Memory B cell (primary cell): ENCODE measurements at places on chromosomes 11 and 22.

DNA sequence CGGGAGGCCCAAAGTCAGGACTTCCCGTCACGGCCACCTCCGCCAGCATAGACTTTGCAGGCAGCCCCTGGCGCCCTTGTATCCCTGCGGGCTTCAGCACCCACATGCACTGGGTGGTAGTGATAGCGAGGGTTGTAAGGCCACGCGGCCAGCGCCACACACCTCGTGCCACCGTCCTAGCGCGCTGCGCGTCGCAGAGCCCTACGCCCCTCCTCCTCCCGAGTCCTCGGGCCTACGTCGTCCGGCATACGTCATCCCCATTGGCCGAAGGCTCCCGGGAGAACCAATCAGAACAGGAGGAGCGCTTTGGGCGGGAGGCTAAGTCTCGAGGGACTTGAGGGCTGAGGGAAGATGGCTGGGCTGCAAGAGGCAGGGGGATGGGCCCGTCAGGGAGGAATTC lies 1.3 kb upstream of the BTBD18 start:
- no peak for DNase-seq

DNA sequence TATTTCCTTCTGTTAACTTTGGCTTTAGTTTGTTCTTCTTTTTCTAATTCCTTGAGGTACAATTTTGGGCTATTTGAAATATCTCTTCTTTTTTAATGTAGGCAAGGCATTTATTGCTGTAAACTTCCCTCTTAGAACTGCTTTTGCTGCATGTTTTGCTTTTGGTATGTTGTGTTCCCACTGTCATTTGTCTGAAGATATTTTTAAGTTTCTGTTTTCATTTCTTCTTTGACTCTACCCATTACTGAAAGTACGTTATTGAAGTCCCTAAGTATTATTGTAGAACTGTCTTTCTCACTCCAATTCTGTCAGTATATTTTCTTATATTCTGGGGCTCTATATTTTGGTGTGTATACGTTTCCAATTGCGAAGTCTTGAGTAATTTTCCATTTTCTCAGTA lies 77.9 kb downstream of the KCNQ1OT1 start:
- no peak for DNase-seq

- no peak for DNase-seq
Observed at GRCh38 chr11:58330861-58331260, 28.0 kb downstream of the OR5B17 start.

- DNase-seq, result no peak
Observed at GRCh38 chr11:67523556-67524479, 572 bp upstream of the CABP2 start.

- DNase-seq, result no peak
Observed at GRCh38 chr22:23751441-23751996, 607 bp upstream of the ZNF70 start.

- no peak for DNase-seq
Observed at GRCh38 chr22:48204296-48204695, 1441.8 kb downstream of the TBC1D22A start.

DNA sequence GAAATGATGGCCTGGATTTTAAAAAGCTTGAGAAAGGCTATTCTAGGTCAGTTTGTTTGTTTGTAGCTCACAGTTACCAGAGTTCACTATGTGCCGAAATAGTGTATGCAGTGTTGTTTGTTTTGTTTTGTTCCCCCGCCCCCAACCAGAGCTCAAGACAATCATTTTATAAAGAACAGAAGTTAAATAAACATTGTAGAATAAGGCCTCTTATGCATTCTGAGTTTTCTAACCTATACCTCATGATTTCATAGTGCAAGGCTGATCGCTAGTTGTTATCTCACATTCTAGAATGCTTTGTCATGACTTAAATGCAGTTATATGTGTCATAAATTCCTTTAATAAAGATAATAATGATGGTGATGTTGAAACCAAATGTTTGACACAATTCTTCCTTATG lies 7.8 kb downstream of the KCNA4 start:
- no peak for DNase-seq

- no peak for DNase-seq
Observed at GRCh38 chr11:106276859-106277436, 199.5 kb downstream of the AASDHPPT start.

DNA sequence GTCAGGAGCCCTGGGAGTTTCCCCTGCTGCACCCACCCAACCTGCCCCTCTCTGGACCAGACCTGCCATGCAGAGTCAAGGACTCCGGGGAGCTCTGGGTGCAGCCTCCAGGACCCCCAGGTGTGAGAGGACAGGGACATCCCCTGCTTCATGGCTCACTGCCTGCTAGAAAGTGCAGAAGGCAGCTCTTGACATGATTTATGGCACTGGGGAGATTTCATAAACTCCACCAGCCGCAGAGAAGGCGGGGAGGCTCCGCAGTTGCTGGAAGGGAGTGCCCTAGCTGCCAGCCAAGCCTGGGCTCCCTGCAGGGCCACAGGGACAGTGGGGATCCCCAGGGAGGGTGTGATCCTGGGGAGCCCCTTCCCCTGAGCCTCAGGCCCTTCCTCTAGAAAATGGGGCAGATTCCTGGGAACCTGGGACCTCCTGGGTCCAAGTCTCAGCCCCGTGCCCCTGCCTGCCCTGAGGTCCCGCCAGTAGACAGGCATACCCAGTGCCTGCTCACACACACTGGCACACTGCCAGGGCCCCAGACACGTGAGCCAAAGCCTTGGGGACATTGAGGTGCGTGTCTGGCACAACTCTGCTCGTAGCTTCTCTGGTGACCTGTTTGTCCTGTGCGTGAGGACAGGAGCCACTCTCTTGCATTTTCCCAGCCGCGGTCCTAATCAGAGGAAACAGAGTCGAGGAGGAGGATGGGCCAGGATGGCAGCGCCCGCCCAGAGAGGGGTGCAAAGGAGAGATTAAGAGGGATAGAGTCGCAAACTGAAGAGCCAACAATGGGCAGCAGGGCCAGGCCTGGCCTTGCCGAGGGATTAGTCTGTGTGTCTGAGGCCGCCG lies 13.8 kb downstream of the CABP7 start:
- DNase-seq, result no peak

GRCh38 chr22:44884968-44885805 lies 124.6 kb downstream of the PHF21B start:
- no peak for DNase-seq

GRCh38 chr11:46694607-46695006 lies 5.8 kb downstream of the ARHGAP1 start:
- DNase-seq, result no peak

DNA sequence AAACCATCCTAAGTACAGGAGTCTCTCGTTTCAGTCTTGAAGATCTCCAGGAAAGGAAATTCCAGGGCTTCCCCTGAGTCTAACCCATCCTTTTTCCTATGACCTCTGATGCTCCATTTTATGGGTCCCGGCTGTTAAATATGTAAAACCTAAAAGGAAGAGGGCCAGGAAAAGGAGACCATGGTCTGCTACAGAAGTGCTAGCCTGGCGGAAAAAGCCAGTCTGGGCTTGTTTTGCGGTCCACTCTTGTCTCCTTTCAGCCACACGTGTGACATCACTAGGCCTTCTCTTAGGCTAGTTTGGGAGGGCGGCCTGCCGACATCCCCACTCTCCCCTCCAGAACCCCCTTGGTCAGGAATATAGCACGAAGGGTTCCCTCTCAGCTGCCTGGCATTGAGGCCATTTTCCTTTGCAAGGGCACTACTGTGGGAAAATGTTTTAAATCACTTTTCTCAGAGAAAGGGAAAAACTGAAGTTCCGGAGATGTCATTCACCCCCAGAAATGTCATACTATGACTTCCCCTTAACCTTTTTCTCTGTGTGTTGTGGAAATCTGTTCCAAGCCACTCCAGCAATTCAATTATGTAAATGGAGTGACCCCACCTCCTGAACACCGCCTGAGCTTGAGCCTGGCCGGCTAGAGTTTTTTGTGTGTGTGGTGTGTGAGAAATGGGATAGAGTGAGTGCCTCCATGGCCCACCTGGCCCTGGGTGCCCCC lies 86.9 kb downstream of the UBASH3B start:
- no peak for DNase-seq

DNA sequence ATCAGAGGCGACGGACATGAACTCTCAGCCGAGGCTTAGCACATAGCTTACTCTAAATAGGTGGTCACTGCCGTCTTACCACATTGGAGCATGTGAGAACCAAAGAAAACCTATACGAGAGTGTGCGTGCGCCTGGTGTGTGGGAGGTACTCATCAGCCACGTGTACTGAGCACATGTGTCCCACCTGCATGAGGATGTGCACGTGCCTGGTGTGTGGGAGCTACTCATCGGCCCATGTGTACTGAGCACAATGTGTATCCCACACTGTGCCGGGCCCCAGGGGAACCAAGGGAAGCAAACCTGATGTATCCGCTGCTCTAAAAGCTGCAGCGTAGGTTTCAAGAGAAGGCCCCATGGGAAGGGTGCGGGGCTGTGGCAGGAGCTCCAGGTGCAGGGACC lies 56.4 kb downstream of the ANO1 start:
- no peak for DNase-seq

DNA sequence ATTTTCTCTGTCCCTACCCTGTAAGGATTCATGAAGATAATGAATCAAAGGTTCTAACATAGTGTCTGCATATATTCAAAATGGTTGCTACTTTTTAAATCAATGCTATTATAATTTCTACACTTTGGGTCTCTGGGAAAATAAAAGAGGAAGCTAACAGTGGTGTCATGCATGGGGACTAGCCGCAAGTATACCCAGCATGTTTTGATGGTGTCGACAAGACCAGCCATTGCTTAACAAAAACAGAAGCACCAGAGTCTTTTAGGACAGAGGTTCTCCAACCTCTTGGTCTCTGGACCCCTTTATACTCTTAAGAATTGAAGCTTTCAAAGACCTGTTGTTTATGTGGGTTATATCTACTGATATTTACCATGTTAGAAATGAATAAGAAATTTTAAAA lies 37.8 kb downstream of the RNF141 start:
- DNase-seq, result peak; percentile 9

DNA sequence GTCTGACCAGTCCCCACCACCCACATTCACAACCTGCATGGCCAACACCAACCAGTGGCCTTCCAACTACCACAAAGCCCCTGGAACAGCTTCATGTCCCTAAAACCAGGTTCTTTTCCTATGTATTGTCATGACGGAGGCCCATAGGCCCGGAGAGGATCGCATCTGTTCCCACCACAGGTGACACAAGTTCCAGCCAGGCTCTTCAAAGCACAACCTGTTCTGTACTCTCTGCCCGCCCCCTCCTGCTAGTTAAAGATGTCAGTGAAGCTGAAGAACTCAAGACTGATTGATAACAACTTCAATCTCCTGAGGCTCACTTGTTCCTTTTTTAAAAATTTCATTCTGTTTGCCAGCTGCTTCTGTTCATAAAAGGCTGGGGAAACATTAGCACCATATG lies 121.1 kb upstream of the GUCY1A2 start:
- DNase-seq, result no peak

GRCh38 chr22:43476341-43476740 lies 64.5 kb downstream of the MPPED1 start:
- DNase-seq, result no peak

DNA sequence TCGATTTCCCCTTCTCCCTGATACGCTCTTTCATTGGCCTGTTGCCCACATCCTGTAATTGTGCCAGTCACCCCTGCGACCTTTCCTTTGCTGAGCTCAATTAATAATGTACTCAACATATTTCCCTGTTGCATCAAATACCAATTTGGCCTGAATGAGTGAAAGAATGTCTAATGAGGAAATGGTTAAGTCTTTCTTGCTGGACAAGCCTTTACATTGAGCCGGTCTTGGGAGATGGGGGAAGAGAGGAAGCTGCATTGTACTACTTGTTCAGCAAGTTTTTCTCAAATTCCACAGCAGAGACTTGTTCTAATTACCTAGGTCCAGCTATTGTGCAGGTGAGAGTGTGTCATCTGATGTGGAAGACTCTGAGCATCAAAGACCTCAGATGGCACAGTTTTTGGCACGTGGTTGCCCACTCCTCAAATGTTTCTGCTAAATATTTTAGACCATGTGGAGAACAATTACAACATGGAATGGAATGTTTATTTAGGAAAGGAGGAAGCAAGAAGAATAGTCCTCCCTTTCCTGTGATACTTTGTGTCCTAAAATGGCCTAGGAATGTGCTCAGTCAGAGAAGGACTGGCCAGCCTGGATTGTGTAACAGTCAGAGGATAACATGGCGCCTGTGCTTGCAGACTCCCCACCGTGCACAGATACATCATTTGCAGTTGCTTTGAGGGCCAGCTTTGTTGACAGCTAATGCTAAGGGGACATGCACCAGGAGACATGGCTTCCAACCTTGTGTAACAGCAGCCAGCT lies 129.5 kb upstream of the E2F8 start:
- DNase-seq, result no peak

- no peak for DNase-seq
Observed at GRCh38 chr11:116445108-116446047, 327.4 kb downstream of the BUD13 start.

DNA sequence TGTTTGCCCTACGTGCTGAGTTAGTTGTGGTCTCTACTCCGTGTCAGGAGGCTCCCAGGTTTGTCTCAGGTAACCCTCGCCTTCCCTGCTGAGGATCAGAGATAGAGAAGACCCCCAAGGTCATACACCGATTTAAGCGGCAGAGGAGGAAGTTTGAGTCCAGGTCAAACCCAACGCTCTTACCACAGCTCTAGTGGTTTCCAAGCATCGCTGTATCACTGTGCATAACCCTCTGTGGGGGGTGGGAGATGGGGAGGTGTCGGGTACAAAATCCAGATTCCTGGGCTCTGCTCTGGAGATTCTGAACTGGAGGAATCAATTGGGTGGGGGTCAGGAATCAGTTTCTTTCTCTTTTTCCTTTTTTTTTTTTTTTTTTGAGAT lies 627 bp downstream of the DNAJC4 start:
- no peak for DNase-seq

DNA sequence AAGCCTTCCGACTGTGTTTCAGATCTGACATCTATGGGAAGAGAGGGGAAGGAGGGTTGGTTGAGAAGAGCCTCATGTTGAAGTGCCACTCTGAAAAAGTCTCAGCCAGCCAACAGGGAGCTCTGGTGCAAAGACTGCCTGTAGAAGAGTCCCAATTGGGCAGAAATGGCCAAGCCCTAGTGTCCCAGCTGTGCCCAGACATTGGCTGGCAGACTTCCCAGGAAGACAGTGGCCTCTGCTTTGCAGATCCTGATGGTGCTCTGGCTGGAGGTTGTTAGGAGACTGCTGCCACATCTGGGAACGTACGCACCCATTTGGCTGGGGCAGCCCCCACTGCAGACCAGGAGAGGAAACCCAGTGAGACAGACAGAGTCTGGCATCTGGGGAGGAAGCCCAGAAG lies 3.2 kb upstream of the PLA2G3 start:
- no peak for DNase-seq

DNA sequence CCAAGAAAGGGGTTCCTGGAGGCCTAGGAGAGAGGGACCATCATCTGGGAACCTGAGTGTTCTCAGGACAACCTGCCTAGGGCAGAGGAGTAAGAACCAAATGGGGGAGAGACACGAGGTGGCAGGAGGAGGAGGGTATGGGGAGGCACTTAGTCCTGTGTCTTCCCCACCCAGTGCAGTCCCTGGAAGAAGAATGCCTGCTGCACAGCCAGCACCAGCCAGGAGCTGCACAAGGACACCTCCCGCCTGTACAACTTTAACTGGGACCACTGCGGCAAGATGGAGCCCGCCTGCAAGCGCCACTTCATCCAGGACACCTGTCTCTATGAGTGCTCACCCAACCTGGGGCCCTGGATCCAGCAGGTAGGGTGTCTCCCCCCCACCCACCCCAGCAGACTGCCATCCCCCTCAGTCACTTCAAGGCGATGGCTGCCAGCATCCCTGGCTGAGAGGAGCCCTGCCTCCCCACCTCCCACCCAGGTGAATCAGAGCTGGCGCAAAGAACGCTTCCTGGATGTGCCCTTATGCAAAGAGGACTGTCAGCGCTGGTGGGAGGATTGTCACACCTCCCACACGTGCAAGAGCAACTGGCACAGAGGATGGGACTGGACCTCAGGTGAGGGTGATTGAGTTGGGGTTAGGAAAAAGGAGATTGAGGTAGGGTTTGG lies 3.7 kb upstream of the INPPL1 start:
- DNase-seq, result no peak
